ENCODE measurements at places on chromosomes 13 and 19. TPM values are rescaled to one million over a fixed set of nuclear protein-coding genes. Genes with fewer than 3 reads are reported as not detected.

Gene SH2D3A
- 8.1 TPM for total RNA-seq

Gene ZNF134
- total RNA-seq = 15.1 TPM

Gene KRTDAP
- total RNA-seq = not detected

GRCh38 chr13:60118696-60119400 is 44.9 kb downstream of the DIAPH3 start:
- DNase-seq = no peak

Gene LIPE
- total RNA-seq = 1.5 TPM

Gene ZNF829
- total RNA-seq = 2.2 TPM

DNA sequence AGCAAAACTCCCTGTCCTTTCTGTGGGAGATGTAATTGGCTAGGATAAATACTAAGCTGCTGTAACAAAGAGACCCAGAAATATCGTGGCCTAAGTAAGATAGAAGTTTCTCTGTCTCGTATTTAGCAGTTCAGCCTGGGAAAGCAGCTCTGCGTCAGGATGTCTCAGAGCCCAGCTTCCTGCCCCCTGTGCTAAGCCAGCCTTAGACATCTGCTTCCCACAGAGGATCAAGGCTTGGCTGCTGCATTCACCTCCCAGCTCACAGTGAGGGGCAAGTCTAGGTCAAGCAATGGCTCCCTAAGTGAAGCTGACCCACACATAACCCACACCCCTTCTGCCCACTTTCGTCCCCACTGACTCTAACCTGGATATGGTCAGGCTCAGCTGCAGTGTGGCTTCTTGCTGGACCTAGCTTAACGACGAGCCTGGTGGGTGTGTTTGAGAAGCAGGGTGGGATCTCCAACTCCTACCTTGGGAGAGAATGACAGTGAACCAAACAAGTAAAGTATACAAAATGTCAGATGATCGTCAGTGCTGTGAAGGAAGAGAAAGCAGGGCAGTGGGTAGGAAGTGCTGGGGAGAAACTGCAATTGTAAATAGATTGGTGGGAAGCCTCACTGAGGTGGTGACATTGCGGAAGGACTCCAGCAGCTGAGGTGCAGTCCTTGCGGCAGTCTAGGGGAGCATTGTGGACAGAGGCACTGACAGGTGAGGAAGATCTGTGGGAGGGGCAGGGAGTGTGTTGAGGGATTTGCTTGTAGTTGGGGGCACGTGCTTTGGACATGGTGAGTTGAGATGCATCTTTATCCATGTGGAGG is 82.9 kb downstream of the TNFRSF19 start:
- DNase-seq = no peak

DNA sequence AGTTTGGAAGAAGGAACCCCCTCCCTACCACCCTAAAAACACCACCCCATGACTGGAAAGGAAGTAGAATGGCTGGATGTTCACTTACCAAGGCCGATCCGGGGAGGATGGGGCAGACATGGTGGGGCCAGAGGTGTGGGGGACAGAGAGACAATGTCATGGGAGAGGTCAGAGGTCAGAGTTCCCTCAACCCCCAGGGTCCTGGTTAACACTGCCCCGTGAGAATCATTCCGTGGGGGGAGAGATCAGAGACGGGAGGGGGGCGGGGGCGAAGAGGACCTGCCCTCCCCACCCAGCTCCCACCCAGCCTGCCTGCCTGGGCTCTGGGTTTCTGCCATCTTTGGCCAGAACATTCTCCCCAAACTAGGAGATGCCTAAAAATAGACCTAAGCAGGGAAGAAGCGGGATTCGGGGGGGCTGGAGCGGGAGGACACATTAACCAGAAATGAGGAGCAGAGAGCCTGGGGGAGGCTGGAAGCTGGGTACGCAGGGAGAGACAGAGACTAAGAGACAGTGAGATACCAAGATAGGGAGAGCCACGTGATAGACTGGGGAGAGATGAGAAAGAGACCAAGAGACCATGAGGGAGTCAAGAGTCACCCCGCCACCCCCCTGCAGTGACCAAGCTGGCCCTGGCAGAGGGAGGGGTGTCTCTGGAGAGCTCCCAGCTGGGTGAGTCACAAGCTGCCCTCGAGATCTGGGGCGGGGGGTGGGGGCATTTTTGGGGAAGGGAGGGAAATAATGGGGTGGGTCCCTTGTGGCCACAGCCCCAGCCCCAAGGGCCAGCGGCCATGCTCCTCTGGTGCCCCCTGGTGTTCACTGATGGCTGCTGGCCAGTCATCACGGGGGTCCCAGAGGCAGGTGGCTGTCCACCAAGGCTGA is 6.1 kb upstream of the KANK2 start:
- DNase-seq = no peak

GRCh38 chr13:102195566-102196462 is 206.0 kb downstream of the FGF14 start:
- DNase-seq = no peak

DNA sequence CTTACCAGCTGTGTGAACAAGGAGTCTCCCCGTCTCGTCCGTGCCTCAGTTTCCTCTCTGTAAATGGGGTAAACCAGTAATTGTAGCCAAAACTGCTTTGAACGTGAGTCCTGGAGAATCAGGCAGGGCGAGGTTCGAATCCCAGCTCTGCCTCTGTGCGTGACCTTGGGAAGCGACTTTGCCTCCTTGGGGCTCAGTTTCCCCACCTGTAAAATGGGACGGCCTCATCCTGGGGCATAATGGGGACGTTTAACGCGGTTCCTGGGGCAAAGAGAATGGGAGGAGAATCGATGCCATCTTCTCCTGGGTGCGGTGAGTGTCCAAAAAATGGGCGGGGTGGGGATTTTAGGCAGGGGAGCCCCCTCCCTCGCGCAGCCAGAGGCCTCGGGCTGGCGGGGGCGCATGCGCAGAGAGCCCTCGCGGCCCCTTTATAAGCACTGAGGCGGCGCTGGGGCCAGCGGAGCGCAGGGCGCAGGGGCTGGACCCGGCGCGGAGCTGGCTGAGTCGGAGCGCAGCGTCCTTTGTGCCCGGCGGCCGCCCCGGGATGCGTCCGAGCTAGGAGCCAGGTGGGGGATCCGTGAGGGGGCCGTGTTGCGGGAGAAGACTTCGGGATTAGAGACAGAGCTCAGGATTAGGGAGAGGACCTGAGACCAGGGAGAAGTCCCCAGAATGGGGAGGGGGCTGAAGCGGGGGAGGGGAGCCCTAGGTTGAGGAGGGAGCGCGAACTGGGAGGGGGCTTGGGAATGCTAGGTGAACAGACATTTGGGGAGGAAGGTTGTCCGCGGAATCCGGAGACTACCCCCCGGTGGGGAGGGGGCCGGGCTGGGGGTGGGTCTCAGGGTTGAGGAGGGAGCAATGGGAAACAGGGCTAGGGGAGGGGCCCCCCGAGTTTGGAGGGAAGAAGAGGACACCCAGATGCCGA is at the start of gene NCAN:
NCAN (plus strand) TSS at position 460 of the 922 bp plus-strand sequence. CDS start 4,996 bp downstream, outside the sequence.
- DNase-seq = no peak

Gene FPR1
- not detected for total RNA-seq

DNA sequence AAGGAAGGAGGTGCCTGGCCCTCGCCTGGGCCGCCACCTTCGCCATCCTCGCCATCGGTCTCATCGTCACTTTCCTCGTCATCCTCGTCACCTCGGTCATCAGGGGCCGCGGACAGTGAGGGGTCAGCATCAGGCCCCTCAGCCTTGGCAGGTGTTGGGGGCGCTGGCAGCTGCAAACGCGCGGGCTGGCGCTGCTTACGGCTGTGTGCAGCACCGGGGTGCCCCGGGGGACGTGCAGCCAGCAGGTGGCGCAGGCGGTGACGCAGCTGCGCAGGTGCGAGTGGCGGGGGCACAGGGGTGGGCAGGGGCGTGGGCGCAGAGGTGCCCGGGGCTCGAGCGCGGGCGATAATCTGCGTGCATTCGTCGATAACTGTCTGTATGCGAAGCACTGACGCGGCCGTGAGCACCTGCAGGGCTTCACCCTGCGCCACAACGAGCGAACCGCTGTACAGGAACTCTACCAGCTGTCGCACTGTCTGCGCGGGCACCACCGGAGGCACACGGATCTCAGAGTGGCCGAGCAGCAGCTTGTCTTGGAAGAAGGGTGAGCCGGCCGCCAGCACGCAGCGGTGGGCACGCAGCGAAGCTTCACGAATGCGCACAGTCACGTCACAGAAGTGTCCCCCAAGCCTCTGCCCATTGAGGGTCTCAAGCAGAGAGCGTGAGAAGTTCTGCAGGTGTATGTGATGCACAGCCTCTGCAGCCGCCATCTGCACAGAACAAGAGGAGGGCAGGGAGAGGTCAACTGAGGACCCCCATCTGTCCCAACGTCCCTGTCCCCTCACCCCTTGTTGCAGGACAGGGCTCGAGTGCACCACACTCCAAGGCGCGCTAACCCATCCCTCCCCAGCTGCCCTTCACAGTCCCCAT is 2.4 kb downstream of the ZBTB45 start:
- DNase-seq = no peak

- no peak for DNase-seq
Measured at GRCh38 chr13:21040120-21040826, 21.1 kb downstream of the LATS2 start.

- no peak for DNase-seq
Measured at GRCh38 chr19:343451-343931, 1.1 kb downstream of the MIER2 start.

DNA sequence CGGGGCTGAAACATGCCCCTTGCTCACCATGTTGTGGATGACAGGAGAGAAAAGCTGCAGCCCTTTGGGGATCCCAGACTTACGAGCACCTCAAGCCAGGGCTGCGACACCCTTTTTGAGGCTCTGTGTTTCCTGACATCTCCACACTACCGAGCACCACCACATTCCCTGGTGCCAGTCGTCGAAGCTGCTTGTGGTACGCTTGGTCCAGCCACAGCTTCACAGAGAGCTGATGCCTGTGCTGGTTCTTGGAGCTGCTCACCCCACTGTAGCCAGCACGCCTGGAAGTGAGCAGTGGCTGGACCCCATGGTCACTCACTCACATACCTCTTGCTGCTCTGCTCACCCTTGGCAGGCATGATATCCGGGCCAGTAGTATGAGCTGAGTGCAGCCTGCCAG is 367.5 kb downstream of the SLITRK6 start:
- DNase-seq = no peak

DNA sequence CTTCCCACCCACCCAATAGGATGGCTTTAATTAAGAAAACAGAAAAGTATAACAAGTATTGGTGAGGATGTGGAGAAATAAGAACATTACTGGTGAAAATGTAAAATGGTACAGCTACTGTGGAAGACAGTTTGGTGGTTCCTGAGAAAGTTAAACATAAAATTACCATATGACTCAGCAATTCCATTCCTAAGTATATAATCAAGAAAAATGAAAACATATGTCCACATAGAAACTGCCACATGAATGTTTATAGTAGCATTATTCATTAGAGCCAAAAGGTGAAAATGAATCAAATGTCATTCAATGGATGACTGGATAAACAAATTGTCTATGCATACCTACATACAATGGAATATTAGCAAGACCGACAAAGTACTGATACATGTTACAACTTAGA is 16.9 kb downstream of the DZIP1 start:
- no peak for DNase-seq

Measured in NCI-H460 (cell line).